Renal cortical epithelial cell (primary cell): ENCODE measurements at places on chromosomes 7 and 10. TPM values are rescaled to one million over a fixed set of nuclear protein-coding genes. Genes with fewer than 3 reads are reported as not detected.
A peak's percentile ranks its signal among the peaks of the same experiment; 100 is the strongest.

Gene SDK1
- total RNA-seq = 6.3 and 30.9 TPM in 2 replicates

Gene PNLIPRP3
- not detected in 2 replicates for total RNA-seq

Gene PRR15
- total RNA-seq = 10.6 and 11.2 TPM in 2 replicates

Gene SPACDR
- total RNA-seq = not detected in 2 replicates

Gene AIFM2
- total RNA-seq = 2.8 and 6.7 TPM in 2 replicates

Gene OR2A5
- total RNA-seq = not detected in 2 replicates

Gene FIS1
- total RNA-seq = 193 and 303 TPM in 2 replicates

Gene ADAMTS14
- 1.9 and 3.6 TPM in 2 replicates for total RNA-seq

Gene PCGF6
- 10.7 and 16.7 TPM in 2 replicates for total RNA-seq

Gene CARD11
- 20.1 and 25.3 TPM in 2 replicates for total RNA-seq

Gene TMEM196
- total RNA-seq = 0.17 and 1.2 TPM in 2 replicates

Gene SPDYE6
- not detected in 2 replicates for total RNA-seq

- no peak for DNase-seq
Observed at GRCh38 chr7:94044806-94045205, 40.7 kb upstream of the BET1 start.

GRCh38 chr7:87564296-87564963 is 36.3 kb downstream of the ABCB1 start:
- peak; percentile 75 for DNase-seq

GRCh38 chr7:1541431-1542162 is 11.1 kb downstream of the MAFK start:
- DNase-seq = no peak

DNA sequence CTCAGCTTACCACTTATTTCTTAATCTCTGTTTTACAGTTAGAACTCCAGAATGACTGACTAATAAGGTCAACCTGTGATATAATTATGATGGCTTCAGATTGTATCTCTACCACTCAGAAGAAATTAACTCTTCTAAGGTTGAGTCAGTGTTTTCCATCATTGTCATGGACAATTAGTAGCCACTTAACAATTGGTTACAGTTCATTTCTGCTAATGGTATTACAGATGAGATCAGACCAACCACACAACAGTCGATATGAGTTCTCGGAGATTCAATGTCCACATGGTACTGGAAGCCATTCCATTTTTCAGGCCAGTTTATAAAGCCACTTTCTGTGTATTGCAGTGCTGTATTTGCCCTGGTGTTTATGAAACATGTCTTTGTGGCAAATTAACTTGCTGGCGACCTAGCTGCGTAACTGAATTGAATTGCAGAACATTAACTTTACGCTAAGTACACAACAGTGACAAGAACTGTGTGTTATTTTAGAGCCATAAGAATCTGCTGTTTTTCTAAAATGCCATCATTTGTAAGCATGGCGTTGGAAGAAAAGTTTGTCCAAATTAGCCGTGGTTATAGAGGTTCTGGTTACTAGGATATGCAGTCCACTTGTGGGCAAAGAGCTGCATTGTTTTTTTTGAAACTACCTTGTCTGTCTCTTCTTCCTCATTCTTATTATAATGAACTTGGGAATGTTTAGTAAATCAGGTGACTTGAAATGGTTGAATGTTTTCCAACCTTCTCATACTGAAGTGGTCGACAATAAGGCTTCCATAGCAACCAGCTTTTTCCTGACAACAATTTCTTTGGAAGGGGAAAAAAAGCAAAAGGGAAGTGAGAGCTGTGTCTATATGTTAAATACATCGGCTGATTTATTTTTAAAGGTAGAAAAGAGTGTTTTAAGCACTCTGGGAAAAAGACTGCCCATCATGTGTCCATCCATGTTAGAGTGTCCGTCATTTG is 76.4 kb downstream of the CELF2 start:
- DNase-seq = no peak

DNA sequence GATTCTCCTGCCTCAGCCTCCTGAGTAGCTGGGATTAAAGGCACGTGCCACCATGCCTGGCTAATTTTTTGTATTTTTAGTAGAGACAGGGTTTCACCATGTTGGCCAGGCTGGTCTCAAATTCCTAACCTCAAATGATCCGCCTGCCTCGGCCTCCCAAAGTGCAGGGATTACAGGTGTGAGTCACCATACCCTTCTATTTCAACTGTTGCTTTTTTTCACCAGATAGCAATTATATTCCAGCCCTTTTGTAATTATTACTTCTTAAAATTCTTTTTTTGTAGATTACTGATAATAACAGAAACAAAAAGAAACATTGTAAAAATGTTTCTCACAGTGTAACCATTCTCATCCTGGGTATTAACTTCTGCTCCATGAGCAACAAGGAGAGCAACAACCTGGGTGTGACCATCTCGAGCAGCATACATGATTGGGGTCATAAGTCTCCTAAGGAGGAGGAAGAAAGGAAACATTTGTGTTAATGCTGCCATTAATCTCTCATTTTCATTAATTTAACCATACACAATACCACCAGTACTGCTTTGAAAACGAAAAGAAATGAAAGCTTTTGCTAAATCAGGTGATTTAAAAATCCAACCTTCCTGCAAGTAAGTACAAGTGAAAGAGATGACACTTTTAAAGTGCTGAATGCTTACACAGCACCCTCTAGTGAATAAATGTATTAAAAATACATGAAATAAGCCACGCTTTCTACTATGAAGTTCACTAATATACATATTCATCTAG is 41.8 kb downstream of the ASZ1 start:
- peak; percentile 61 for DNase-seq

- no peak for DNase-seq
Observed at GRCh38 chr10:99812177-99812576, 29.7 kb downstream of the ABCC2 start.

DNA sequence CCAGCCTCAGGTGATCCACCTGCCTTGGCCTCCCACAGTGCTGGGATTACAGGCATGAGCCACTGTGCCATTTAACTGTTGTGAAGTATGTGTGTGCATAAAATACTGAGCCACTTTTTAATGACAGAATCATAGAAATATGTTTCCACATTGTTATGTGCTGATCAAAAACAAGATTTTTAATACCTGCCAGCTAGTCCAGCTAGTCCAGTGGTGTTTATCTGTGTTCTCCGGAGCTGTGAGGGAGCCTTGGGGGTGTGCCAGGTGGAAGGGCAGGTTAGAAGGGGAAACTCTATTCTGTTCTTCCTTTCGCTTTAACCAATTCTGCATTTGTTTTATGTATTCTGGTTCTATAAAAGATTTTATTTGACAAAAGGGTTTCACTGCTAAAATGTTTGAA is 7.0 kb downstream of the FAM221A start:
- no peak for DNase-seq

- DNase-seq = peak; percentile 86
Observed at GRCh38 chr7:88243345-88243909, 23.6 kb upstream of the SRI start.

- peak; percentile 74 for DNase-seq
Observed at GRCh38 chr10:32149252-32149955, 93.2 kb upstream of the KIF5B start.

GRCh38 chr7:19916046-19916445 is 142.6 kb upstream of the TMEM196 start:
- DNase-seq = peak; percentile 95

DNA sequence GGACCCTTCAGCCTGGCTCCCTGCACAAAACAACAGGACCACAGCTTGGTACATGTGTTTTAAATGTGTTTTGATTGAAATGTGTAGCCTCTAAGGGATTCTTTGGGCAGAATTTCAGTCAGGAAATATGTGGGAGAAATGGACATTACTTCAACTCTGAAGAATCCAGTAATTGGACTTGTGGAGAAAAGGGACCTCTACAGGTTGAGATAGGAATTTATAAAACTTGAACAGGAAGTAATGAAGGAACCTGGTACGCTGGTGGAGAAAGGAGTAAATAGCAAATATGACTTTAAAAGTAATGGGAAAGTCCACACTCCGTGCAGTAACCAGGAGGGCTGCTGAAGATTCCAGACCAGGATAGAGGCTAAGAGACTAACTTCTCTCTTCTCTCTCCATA is 220.5 kb downstream of the LHFPL3 start:
- no peak for DNase-seq

DNA sequence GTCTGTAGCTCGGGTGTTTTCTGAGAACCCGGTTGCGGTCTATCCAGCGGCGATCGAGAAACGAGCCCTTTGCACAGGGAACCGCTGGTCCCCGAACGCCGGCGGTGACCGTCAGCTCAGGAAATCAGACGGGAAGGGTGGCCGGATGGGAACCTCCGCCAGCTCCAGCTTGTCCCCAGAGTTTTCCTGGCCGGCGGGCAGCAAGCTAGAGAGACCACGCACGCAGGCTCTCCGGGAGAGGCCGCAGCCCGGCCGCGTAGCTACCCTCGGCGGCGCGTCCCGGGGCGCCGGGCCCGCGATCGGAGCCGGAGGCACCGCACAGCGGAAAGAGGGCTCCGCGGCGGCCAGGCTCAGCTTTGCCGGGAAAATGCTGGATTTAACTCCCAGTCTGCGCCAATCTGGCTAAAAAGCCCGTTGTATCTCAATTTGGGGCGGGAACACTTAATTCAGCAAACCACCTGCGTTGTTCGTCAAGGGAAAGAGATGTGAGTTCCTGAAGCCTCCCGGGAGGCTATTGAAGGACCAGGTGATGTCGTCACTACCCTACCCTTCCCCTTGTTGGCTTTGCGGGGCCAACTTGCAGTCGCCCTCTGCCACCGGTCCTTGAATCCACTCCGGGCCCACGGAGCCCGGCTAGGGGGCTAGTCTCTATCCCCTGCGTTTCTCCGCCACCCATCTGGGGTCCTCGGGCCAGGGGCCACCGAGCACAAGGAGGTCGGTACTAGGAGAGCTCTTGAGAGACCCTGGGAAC is 859 bp upstream of the CH25H start:
- DNase-seq = no peak

DNA sequence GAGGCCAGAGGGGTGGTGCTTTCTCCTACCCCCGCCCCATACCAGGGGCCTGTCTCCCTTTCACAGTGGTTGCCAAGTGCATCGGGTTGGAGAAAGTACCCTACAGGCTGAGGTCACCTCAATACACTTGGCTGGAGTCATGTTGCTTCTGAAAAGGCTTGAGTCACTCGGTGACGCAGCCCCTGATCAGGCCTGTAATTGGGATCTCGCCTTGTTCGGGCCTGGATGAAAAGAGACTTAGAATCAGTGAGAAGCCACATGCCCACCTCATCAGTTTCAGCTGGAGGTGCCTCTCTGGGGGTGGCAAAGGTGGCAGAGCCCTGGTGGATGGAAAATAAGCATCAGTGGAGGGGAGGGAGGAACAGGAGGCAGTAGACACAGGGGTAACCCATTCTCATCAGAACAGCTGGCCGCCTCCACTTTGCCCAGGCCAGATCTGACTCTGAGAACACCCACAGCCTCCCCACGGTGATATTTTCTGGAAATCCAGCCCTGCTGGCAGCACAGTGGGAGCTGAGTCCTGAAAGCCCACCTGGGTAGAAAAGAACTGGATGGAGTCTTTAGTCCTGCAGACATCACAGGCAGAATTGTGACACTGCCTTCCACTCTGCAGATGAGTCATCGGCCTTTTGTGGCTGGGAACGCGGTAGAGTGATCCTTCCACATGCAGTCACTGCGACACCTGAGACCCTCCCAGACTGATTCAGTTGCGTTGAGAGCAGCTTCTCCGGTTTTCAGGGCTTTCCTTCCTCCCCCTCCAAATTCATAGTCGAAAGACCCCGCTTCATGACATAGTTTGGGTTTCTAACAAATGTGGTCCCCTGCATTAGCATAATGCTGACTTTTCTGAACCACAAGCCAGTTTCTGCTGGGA is 108.0 kb downstream of the GRK5 start:
- peak; percentile 88 for DNase-seq

- DNase-seq = no peak
Observed at GRCh38 chr7:100090527-100091410, 2.0 kb downstream of the COPS6 start.

DNA sequence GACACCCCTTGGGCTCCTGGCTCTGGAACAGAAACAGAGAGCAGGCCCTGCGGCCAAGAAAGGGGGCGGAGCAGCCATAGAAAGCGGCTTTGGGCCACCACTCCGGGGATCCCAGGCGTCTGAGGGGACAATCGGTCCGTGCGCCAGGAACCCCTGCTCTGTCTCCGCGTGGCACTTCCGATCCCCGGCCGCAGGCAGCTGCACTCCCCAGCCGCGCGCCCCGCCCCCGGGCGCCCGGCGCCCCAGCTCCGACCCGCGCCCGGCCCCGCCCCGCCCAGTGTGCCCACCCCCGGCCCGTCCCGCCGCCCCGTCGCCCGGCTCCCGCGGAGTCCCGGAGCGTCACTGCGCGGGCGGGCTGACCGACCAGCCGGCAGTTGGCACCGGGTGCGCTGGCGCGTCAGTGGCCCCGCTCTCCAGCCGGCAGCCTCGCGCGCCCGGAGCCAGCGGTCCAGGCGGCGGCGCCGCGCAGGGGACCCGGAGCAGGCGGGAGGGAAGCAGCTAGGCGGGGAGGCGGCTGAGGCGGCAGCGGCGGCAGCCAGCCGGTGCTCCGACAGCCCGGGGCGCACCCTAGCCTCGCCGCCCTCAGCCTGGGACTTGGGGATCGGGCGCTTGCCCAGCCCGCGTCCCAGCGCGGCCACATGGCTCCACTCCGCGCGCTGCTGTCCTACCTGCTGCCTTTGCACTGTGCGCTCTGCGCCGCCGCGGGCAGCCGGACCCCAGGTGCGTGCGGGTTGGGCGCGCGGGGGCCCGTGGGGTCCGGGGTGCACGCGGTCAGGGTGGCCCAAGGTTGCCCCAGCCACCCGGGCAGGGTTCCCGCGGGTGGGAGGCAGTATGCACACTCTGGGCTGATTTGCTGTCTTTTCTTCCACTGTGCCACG is at the start of gene ADAMTS14:
ADAMTS14 (plus strand) TSS at position 342 of the 878 bp plus-strand sequence; CDS start at position 639, 297 bp downstream.
- no peak for DNase-seq

DNA sequence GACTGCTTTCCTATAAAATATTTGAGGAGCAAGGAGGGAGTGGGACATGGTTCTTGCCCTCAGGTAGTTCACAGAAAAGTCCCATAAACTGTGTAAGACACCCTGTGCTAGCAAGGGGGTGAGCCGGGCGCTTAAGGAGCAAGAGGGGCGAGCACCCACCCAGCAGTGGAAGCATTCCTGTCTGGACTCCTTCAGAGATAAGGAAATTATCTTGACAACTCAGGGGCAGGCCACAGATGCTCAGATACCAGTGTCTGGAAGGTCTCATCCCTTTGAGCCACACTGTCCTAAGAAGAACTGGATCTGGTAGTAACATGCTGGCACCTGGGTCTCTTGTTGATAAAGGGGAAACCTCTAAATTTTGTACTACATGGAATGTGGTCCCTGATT is 54.1 kb downstream of the DAGLB start:
- no peak for DNase-seq
